ENCODE measurements at places on chromosomes 13 and 19.
A peak's percentile ranks its signal among the peaks of the same experiment; 100 is the strongest.

GRCh38 chr19:9801976-9802375, 16.9 kb downstream of the FBXL12 start:
- no peak for DNase-seq

DNA sequence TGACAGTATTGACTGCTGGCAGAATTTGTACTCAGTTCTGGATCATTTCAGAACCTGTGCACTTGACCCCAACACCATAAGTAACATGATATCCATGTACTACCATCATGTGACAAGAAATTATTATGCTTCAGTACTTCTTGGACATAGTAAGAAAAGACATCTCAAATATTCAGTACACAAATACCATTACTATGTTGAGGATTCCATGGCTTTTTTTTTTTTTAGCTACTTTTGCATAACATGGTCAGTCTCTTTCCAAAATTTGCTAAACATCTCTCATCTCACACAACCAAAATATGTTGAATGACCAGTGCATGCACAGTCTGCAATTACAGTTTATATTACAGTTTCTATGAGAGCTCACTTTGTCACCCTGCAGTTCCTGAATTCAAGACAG, 85.3 kb downstream of the FLT1 start:
- DNase-seq = no peak

DNA sequence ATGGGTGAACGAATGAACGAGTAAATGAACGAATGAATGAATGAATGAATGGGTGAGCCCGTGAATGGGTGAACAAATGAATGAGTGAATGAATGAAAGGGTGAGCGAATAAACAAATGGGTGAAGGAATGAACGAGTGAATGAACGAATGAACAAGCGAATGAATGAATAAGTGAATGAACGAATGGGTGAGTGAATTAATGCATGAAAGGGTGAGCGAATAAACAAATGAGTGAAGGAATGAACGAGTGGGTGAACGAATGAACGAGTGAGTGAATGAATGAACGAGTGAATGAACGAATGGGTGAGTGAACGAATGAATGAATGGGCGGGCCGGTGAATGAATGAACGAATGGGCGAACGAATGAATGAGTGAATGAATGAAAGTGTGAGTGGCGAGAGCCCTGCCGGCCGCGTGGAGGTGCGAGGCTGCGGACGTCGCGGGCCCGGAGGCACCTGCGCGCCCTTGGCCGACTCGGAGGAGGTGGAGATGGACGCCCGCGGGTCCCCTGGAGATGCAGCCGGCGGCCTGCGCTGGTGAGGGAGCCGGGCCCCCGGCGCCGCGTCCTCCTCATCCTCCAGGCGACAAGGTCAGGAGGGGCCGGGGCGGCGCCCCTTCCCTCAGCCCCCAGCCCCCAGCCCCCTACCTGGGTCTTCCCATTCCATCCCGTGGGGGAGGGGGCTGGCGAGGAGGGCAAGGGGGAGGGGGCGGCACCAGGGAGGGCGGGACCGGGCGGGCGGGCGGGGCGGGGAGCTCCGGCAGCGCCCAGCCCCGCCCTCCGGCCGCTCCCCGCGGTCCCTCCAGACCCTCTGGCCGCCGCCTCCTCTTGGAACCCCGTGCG, 15.4 kb downstream of the ANKRD24 start:
- no peak for DNase-seq

GRCh38 chr19:17402982-17403855, 2.2 kb downstream of the BST2 start:
- DNase-seq = no peak

DNA sequence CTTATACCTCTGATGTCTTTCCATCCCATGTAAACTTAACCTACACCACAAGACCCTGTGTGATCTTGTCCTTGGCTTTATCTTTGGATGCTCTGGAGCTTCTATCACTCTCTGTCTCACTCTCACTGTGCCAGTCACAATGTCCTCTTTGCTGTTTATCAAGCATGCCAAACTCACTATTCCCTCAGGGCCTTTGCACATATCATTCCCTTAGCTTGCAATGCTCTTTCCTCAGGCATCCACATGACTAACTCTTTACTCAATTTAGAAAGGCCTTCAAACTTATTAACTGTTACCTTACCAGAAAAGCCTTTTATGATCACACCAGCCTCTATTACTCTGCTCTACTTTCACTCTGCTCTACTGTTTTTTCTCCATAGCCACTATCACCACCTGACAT, 354.1 kb downstream of the RFC3 start:
- no peak for DNase-seq

DNA sequence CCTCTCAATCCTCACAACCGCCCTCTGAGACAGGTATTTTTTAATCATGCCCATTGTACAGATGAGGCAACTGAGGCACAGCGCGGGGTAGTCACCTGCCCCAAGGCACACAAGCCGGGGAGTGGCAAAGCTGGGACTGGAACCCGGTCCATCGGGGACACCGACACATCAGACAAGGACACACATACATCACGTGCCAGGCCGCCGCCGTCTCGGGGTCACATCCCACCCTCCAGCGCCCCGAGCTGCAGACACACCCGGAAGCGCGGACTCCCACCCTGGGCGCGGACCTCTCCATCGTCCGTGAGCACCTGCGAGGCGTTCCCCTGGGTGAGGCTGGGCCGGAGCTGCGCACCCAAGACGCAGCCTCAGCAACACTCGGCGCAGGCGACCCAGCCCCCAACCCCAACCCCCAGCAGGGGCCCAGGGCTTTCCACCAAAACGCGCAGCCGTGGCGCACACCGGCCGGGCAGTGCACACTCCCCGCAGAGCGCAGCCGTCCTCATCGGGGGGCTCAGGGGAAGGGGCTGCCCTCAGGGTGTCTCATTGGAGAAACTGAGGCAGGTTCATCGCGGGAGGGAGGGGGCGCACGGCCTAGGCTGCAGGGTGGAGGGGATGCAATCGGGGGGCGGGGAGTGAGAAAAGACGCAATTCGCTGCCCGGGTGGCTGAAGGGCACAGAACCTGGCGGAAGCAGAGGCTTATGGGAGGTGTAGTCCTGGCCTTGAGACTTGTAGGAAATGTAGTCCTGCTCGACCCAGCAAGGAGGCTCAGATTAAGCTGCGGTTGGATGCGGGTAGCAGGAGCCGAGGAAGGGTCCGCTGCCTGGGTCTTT, 1.9 kb upstream of the LMTK3 start:
- no peak for DNase-seq

DNA sequence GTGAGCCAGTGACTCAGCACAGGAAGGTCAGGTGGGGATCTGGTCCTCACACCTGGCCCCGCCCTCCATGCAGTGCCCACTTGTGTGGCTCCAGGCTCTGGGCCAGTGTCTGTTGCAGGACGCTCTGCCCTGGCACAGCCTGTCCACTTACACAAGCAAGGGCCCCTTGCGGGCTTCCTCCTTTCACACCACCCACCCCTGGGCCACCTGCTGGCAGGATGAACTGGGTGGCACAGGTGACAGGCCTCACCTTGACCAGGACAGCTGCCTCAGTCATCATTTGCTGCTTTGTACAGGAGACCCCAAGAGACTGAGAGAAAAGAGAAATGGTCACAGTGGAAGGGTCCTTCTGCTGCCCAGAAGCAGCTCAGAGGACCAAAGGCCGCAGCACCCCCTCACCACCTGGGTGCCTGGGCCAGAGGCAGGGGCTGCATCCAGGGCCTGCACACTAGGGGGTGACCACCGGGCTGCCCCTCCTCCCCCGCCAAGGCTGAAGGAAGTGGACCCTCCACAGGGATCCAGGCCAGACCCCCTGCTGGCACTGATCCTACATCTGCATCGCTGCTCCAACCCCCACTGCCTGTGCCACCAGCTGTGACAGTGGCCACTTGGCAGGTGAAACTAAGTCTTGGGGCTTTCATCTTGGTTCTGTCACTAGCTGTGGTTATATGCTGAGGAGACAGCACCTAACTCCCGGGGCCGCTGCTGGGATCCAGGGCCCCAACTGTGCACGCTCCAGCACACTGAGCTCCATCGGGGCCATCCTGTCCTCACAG, 110.3 kb downstream of the TUBA3C start:
- DNase-seq = no peak

DNA sequence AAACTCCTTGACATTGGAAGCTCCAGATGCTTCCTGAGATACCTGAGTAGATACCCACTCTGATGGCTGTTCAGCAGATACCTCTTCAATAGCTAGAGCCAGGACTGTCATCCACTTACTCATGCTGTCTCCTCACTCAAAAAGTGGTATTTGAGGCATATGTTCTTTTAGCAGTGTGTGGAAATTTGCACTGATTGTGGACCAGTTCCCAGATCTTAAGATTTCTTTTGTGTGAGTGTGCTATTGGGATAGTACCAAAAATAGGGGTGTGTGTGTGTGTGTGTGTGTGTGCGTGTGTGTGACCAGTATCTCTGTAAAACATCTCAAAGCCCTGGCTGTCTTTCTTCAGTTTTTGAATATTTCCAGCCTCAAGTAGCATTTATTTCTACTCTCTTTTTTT, 108.3 kb downstream of the SLITRK5 start:
- no peak for DNase-seq

GRCh38 chr19:13670846-13671245, 93.5 kb upstream of the MRI1 start:
- DNase-seq = no peak

GRCh38 chr13:44936246-44936645, 53.0 kb downstream of the NUFIP1 start:
- DNase-seq = no peak

DNA sequence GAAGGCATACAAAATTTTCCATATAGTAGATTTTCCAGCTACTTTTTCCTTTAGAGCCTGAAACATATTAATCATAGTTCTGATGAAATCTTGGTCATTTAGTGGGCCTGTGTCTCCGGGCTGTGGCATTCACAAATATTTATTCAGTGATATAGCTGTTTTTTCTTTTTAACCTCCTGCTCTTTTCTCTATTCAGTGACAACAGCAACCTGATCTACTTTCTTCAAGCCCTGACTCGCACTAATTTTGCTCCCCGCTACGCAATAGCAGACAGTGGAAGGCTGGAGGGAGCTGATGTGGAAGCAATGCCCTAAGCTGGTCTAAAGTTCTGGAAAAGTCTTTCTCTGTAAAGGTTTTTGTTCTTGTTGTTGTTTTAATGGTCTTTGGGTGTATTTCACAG, 289.7 kb downstream of the SLITRK6 start:
- DNase-seq = no peak

DNA sequence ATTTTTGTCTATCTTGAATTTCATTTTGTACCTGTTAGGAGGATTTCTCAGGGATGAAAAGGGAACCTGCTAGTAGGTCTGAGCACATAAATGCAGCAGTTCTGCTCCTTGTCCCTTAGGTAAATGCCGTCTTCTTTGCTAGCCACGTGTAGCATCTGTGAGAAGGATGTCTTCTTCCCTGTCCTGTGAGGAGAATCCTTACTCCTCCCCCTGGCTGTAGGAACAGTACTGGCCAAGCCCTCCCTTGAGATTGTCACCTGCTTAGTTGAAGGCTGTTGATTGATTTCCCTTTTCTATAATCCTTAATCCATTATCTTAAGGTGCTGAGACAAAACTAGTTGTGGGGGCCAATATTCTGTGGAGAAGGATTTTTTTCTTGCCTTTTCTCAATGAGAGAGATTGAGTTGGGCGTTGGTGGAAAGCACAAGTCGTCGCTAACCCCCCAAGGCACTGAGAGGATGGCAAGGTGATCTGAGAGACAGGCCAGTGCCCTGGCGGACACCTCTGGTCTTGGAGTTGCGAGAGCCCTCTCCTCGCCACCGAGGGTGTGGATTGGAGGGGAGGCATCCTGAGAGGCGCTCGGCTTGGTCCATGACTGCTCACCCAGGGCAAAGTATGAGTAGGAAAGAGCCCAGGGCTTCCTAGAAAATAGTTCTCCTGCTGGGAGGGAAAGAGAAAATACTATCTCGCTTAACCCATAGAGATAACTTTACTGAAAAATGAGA, 216.7 kb downstream of the ATP8A2 start:
- DNase-seq = no peak

GRCh38 chr13:79995334-79995733, 345.6 kb downstream of the SPRY2 start:
- DNase-seq = no peak

GRCh38 chr13:97348569-97349100, 85.3 kb upstream of the RAP2A start:
- no peak for DNase-seq

DNA sequence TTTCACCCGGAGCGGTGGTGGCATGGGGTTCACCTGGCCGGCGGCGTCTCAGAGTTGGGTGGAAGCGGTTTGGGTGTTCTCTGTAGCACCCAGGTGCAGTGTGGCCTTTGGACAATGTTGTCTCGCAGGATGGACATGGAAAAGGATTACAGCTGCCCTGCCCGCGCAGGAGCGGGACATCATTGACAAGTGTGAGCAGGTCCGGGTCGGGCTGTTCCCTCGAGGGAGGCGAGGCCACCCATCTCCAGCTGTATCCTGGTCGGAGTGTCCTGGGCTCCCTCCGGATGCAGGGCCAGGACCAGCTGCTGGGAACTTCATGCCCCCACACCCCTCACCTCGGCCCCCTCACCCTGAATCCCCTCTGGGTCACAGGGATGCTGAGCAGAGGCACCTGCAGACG, 7.8 kb upstream of the ZNF14 start:
- no peak for DNase-seq

GRCh38 chr19:3335431-3336350, 30.7 kb upstream of the NFIC start:
- DNase-seq = no peak

DNA sequence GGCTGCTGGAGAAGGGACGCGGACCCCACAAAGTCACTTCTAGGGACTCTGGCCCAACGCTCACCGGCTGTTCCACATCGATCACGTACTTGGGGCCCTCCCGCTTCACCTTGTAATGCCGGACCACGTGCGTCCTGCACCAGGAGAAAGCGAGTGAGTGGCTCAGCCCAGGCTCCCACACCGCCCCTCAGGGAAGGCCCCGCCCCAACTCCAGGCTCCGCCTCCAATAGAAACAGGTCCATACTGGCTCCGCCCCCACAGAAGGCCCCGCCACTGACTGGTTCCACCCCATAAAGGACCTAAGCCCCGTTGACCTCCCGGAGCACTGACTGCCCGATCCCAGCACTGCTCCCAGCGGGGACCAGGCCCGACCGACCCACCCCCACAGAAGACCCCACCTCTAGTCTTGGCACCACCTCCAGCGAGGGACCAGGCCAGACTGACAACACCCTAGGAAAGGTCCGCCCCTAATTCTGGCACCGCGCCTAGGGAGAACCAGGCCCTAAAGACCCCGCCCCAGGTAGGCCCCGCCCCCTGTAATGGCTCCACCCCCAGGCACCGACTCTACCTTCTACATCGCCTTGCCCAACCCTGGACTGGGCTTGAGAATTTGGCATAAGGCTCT, 11.3 kb downstream of the STAP2 start:
- peak; percentile 77 for DNase-seq

GRCh38 chr19:35931161-35931873, 4.9 kb upstream of the LRFN3 start:
- peak; percentile 100 for DNase-seq

GRCh38 chr13:49874430-49874829, 61.7 kb downstream of the SPRYD7 start:
- no peak for DNase-seq
